ENCODE measurements at places on chromosomes 5 and 9.
A peak's percentile ranks its signal among the peaks of the same experiment; 100 is the strongest.

GRCh38 chr5:62306896-62307689 lies 1.1 kb downstream of the KIF2A start:
- peak; percentile 69 for DNase-seq

- DNase-seq: no peak
Observed at GRCh38 chr5:142680605-142681259, 5.2 kb downstream of the FGF1 start.

- DNase-seq: peak; percentile 60
Observed at GRCh38 chr9:136525841-136526499, 19.9 kb downstream of the NOTCH1 start.

- no peak for DNase-seq
Observed at GRCh38 chr9:113957821-113958341, 81.8 kb downstream of the ZNF618 start.

- DNase-seq: no peak
Observed at GRCh38 chr5:160289721-160290120, 22.6 kb downstream of the CCNJL start.

GRCh38 chr5:33079548-33079947 lies 361.2 kb upstream of the TARS1 start:
- DNase-seq: no peak

- no peak for DNase-seq
Observed at GRCh38 chr9:125534971-125535701, 171.9 kb downstream of the MAPKAP1 start.

DNA sequence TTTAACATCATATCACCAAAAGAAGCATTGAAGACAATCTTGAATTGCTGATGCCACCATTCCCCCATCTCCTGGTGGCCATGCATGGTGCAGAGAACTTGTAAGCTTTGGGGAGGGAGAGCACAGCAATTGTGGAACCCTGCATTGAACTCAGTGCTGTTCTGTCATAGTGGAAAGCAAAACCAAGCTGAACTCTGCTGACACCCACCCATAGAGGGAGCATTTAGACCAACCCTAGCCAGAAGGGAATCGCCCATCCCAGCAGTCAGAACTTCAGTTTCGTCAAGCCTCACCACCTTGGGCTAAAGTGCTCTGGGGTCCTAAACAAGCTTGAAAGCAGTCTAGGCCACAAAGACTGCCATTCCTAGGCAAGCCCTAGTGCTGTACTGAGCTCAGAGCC lies 37.4 kb upstream of the RUSC2 start:
- DNase-seq: no peak

GRCh38 chr5:98969400-98969799 lies 40.6 kb upstream of the CHD1 start:
- no peak for DNase-seq

- no peak for DNase-seq
Observed at GRCh38 chr9:137213160-137214060, 7.9 kb downstream of the NDOR1 start.

GRCh38 chr5:78747705-78748359 lies 99.3 kb upstream of the LHFPL2 start:
- no peak for DNase-seq

DNA sequence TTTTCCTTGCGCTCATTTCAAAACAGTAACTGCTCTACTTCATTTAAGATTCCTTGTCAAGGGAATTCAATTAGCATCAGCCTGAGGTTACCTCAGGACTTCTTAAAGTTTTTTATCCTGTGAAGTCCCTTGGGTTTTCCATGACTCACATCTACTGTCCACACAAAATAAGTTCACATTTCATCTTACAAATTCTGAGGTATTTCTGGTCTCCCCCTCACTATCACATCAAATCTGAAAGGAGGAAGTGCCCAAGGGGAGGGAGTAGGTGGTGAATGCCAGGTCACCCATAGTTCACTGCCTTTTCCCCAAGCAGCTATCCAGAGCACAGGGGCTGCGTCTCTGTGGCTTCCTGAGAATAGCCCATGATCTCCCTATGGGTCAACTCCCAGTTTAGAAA lies 227.1 kb upstream of the NREP start:
- no peak for DNase-seq

DNA sequence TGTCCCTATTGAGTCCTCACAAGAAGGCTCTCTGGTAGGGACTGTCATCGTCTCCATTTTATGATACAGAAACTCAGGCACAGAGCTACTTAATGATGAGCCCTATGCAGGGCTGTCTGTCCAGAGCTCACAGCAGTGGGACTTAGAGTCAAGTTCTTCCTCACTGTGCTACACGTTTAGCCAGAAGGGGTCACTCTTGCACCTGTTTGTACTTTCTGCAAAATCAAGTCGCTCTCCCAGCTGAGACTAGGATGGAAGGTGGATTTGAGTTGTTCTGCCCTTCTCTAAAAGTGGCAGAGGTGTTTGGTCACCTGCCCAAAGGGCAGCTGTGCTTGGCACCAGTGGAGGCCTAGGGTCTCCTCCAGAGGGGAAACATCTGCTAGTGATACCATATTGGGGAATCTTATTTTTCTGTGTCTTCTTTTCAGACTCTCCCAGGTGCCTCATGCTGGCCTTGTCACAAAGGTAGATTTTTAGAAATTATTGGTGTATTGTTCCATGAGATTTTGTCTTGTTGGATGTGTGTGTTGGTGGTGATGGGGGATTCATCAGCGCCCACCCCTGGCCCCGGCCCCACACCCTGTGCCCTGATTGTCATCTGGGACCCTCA lies 104.2 kb downstream of the PPARGC1B start:
- no peak for DNase-seq

- DNase-seq: no peak
Observed at GRCh38 chr5:31365776-31366175, 166.1 kb downstream of the DROSHA start.

DNA sequence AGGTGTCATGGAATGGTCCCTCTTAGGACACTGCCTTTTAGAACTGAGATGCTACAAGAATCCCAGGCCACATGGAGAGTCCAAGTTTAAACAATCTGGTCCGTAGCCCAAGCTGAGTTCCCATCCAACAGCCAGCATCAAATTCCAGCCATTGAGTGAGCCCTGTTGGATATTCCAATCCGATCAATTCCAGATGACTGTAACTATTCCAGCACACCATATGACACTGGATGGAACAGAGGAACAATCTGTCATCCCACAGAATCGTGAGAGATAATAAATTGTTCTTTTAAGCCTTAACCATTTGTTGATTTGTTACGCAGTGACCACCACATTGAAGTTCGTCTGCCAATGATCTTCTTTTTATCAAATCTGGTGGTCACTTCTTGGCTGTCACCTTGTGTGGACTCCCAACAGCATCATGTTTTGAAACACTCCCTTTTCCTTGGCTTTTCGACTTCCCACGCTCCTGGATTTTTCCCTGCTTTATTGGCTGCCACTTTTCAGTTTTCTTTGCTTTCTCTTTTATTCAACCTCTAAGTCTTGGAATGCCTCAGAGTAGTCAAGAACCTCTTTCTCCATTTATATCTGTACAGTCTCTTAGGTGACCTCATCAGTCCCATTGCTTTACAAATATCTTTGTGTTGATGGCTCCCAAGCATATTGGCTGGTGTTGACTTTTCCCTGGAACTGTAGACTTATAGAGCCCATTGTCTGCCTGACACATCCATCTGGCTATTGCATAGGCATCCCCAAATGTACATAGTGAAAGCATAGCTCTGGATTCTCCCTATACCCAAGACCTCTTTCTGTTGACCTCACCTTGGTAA lies 46.1 kb downstream of the TNFSF15 start:
- DNase-seq: no peak

- DNase-seq: no peak
Observed at GRCh38 chr5:109655841-109656240, 33.9 kb upstream of the MAN2A1 start.

GRCh38 chr9:108691614-108692013 lies 164.2 kb downstream of the ACTL7B start:
- no peak for DNase-seq

DNA sequence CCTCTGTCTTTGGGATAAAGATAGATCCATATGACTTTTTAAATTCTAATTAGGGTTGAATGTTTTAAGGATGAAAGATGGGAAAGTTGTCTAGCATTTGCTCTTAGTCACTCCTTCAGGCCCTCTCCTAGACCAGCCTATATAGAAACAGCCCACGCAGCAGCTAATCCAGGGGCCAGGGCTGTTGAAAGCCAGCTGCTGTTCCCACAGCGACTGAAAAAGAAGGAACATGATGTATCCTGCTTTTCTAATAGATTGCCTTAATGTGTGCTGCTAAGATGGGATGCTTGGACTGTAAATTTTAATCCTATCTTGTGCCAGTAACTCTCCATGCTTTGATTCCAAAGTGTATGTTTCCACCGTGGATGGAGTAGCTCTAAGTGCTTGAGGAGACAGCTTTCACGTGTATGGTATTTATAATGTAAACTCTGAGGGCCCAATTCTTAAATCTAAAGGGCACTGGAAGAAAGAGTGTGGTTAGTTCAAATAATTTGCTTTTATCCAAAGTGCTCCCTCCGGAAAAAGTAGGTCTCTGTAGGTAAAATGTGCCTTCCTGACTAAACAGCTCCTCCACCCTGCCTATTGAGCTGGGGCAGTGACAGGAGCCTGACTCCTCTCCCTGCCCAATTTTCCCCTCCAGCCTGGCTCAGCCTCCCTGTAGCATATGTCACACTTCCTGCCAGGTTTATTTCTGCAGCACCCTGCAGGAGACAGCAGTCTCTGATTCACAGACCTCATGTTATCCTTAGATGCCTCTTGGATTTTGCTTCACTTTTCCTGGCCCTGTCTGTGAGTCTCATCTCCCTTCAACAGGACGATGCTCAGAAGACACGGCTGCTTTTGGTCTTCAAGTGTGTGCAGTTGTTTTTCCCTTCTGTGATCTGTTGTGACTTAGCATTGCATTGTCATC lies 33.2 kb downstream of the SLC36A1 start:
- DNase-seq: no peak

DNA sequence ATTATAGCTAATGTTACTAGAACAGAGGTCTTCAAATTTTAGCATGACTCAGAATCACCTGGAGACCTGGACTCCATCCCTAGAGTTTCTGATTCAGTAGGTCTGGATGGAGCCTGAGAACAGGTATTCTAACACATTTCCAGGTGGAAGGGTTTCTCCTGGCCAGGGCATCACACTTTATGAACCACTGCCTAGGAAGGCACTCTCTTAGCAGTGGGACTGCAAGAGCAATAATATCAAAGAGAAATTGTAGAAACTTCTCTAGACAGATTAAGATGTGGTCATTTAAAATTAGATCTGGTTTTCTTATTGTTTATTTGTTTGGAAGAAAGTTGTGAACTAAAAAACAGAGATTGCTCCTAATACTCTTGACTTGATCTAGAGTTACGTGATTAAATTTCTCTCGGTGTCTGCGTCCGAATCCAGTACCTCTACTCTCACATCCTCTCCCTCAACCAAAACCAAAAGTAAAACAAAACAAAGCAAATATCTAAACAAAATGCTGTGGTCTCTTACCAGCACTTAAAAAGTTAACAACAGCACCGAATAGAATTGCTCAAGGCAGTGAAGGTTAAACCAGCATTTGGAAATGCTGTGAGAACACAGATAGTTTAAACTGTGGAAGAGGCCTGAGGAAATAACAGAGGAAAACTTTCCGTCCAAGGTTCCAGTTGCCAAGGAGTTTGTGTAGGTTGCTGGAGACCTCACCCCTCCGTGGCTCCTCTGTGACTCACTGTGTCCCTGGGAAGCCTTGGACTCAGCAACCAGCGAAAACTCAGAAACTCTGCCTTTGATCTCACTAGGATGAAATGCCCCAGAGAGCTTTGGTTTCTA lies 193.4 kb downstream of the ARRDC3 start:
- no peak for DNase-seq

- DNase-seq: peak; percentile 27
Observed at GRCh38 chr5:64147849-64148441, 17.7 kb upstream of the RNF180 start.

DNA sequence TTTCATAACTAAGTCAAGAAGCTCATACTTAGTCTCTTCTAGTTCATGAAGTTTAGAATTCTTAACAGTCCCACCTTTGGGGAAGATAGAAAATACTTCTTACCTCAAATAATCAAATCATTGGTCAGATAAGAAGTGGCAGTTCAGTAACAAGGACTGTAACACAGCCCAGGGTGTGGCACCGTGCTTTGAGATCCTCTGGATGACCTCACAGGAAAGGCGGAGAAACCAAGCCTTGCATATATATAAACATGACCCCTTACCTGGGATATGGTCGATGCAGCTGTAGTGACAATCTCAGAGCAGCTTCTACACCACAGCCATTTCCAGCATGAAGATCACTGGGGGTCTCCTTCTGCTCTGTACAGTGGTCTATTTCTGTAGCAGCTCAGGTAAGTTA lies at the start of gene SPINK7:
Gene SPINK7 (plus strand): TSS at position 271 of the 400 bp plus-strand sequence. CDS start 61 bp downstream, at position 332.
- no peak for DNase-seq

DNA sequence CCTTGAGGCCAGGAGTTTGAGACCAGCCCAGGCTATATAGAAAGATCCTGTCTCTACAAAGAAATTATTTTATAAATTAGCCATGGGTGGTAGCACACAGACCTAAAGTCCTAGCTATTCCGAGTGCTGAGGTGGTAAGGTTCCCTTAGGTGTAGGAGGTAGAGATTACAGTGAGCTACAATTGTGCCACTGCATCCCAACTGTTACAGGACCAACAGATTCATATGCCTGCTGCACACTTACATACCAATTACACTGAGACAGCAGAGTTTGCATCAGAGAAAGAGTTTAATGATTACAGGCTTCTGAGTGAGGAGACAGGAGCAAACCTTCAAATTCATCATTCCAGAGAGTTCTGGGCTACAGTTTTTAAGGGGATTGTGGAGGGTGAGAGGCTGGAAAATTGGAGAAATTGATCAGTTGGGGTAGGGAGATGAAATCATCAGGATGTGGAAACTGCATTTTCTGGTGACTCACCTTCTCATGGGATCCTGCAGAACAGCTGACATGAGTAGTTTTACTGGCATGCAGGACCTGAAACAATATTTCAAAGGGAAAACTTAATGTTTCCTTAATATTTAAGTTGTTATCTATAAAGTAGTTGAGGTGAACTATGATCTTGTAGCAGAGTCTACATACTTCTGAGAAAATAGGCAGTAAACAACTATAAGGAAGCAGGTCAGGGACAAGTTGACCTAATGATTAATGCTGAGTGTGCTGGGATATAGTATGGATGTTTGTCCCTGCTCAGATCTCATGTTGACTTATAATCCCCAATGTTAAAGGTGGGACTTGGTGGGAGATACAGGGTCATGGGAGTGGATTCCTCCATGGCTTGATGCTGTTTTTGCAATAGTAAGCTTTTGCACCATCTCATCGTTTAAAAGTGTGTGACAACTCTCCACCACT lies 54.7 kb downstream of the ANXA2R start:
- DNase-seq: no peak

DNA sequence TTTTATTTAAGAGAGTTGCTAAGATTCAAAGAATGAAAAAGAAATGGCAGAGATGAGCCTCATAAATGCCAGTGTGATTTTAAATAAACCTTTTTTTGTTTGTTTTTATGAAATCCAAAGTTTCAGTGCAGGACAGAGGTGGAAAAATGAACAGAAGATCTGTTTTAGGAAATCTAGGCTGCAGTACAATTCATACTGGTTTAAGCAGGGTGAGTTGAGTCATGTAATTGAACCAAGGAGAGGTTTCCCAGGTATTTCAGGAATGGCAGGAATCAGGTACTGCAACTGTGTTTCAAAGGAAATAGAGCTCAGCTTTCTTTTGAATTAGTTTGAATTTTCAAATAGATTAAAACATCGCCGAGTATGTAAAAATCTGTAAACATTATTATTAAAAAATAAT lies 3.0 kb upstream of the ANKRD31 start:
- no peak for DNase-seq

GRCh38 chr5:94830520-94830919 lies 212.1 kb downstream of the SLF1 start:
- DNase-seq: no peak

- DNase-seq: peak; percentile 98
Observed at GRCh38 chr9:136885950-136886578, at the start of gene TRAF2. TSS of gene TRAF2 (plus strand) at chr9:136886516. CDS start at chr9:136898741, 12,225 bp downstream.

GRCh38 chr5:60576425-60576824 lies 123.5 kb downstream of the DEPDC1B start:
- DNase-seq: no peak
